CD4-positive, alpha-beta T cell treated with Interleukin-4 for 4 hours (primary cell): ENCODE measurements at places on chromosomes 6 and 20.

DNA sequence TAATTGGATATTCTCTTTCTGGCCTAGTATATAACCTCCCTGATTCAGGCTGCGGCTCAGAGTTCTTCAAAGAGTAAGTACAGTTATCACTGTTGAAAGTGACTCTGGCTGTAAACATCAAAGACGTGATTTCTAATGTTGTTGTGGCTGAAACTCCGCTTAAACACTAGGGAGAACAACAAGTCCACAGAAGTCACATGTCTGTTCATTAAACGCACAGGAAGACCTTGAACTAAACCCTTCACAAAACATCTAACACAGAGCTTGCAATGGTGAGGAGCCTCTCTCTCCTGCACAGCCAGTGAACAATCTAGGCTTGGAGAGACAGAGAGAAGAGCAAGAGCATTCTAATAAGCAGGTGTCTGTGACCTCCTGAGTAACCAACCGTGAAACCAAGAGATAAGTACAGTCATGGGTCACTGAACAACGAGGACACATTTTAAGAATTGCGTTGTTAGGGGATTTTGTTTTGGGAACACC lies 249.3 kb downstream of the PRKN start:
- no peak for DNase-seq

GRCh38 chr6:138782243-138782642 lies 8.7 kb downstream of the CCDC28A start:
- no peak for DNase-seq

DNA sequence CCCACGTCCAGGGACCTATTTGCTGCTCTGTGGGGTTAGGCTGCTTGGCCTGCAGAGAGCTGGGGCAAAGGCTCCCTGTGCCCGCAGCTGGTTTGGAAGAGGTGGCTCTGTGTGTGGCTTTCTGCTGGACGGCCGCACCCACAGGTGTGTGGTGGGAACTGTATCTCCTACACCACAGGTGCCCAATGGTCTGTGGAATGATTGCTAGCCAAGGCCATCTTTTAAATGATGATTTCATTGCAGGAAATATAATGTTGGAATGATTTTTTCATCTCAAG lies 178.4 kb downstream of the DLL1 start:
- no peak for DNase-seq

GRCh38 chr20:42544926-42545325 lies 644.8 kb downstream of the PTPRT start:
- DNase-seq, result no peak

GRCh38 chr20:21514553-21515251 lies 838 bp upstream of the NKX2-2 start:
- no peak for DNase-seq

DNA sequence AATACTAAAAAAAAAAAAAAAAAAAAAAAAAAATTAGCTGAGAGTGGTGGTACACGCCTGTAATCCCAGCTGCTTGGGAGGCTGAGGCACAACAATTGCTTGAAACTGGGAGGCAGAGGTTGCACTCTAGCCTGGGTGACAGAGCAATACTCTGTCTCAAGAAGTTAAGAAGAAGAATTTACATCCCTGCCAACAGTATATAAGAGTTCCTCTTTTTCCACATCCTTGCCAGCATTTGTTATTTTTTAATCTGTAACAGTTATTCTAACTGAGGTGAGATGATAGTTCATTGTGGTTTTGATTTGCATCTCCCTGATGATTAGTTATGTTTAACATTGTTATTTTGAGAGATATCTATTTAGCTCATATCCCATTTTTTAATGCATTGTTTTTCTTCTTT lies 20.3 kb upstream of the DYNLRB1 start:
- no peak for DNase-seq

DNA sequence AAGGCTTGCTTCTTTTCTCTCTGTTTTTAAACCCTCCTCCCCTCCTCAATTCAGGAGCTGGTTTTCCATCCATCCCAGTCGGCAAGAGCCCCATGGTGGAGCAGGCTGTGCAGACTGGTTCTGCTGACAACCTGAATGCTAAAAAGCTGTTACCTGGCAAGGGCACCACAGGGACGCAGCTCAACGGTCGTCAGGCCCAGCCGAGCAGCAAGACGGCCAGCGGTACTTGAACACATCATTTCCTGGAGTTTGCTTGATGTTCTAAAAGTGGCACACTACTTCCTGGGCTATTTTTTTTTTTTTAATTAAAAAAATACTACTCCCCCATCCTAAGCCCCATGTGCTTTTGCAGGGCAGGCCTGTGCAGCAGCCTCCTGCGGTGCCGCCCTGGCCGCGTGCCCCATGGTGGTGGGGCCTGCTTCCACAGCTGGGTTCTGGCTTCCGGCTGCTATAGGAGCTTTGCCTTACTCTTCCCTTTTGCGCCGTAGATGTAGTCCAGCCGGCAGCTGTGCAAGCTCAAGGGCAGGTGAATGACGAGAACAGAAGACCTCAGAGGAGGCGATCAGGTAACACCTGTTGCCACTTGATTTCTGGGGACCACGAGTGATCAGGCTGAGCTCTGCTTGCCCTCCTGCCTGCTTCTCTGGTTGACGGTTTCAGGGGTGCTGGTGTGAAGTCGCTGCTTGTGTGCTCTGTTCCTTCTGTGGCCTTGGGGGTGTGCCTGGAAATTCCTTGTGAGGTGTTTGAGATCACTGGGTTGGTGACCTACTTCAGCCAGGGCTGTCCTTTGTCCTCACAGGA lies 7.7 kb downstream of the LSM14B start:
- DNase-seq, result no peak

GRCh38 chr6:119129968-119130484 lies 51.6 kb upstream of the FAM184A start:
- no peak for DNase-seq

DNA sequence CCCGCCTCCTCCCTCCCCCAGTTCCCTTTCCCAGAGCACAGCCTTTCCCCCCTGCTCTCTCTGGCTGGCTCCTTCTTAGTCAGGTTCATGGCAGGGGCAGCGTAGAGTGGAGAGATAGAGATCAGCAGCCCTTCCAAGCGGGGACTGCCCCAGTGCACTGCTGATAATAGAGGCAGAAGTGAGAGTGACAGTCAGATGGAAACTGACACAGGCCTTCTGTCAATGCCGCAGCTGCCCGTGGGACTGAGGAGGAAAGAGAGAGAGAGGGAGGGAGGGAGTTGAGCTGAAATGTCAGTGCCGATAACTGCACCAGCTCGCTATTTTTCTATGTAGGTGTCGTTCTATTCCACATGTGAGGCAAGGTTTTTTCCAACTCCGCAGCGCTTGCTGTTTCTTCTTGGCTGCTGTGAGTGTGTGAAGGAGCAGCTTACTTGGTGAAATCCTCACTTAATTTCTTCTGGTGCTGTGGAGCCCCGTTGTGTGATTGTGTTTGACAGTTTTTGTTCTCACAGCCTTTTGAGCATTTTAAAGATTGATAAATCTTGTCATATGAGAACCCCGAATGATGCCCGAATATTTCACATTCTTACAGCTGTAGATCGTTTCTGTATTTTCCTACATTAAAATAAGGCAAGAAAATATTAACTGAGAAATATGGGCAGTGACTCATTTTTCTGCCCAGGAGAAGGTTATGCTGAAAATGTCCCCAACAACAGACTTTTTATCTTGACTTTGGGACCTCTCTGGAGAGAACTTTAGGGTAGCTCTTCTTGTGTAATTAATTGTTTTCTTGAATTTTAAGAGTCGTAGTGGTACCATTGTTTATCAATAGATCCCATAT lies 386.4 kb upstream of the MMS22L start:
- DNase-seq, result no peak

GRCh38 chr6:166318227-166318626 lies 10.0 kb upstream of the PRR18 start:
- no peak for DNase-seq

- peak; percentile 25 for DNase-seq
Observed at GRCh38 chr20:34022151-34022838, 28.6 kb downstream of the RALY start.

GRCh38 chr20:44692932-44693480 lies 22.2 kb upstream of the CCN5 start:
- no peak for DNase-seq

GRCh38 chr6:27728442-27728841 lies 183.8 kb downstream of the OR2B2 start:
- DNase-seq, result no peak

DNA sequence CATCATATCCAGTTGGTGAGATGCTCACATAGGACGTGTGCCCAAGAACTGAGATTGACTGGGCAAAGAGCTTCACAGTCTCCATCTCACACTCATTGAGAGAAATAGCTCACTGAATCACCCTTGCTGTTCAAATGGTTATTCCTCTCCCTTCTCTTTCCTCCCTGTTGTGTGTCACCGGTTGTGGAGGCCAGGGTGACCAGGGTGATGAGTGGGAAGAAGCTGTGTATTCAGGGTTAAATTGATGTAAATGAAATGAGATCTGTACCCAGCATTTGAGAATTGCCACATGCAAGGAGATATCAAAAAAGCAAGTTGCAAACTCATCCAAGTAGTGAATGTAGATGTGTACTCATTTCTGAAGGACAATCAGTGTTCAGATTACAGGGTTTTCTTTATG lies 36.6 kb upstream of the VAPB start:
- DNase-seq, result no peak

DNA sequence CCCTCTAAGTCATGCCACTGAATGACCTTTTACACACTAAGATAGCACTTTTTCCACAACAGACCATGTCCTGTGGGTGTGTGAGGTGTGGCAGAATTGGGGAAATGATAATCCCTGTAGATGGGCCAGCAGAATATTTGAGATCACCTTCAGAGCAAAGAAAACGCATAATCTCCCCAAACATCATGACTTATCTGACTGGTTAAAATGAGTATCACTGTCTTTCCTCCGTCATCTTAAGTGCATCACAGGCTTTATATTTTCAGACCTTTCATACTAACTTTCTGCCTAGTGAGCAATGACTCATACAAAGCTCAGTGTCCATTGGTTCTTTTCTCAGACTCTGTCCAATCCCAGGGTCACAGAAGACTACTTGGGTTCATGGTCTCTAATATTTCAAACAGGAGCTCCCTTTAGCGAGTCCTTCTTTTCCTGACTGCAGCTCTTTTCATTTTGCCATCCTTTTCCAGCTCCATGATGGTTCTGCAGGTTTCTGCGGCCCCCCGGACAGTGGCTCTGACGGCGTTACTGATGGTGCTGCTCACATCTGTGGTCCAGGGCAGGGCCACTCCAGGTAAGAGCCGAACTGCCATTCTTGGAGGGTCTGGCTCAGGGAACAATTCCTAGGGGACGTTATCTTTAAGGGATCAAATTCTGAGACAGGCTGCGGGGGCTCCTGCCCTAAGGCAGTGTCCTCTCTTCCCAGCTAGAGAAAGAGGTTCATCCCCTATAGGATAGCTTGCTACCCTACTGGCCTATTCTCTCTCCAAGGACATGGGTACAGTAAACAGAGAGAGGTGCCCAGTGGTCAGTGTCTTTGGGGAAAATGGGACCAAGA lies at the start of gene HLA-DPB1:
TSS of gene HLA-DPB1 (plus strand) at position 423 of the 838 bp plus-strand sequence. CDS start at position 475, 52 bp downstream.
- DNase-seq, result peak; percentile 86

GRCh38 chr6:33288141-33288920 lies 708 bp downstream of the WDR46 start:
- DNase-seq, result no peak

DNA sequence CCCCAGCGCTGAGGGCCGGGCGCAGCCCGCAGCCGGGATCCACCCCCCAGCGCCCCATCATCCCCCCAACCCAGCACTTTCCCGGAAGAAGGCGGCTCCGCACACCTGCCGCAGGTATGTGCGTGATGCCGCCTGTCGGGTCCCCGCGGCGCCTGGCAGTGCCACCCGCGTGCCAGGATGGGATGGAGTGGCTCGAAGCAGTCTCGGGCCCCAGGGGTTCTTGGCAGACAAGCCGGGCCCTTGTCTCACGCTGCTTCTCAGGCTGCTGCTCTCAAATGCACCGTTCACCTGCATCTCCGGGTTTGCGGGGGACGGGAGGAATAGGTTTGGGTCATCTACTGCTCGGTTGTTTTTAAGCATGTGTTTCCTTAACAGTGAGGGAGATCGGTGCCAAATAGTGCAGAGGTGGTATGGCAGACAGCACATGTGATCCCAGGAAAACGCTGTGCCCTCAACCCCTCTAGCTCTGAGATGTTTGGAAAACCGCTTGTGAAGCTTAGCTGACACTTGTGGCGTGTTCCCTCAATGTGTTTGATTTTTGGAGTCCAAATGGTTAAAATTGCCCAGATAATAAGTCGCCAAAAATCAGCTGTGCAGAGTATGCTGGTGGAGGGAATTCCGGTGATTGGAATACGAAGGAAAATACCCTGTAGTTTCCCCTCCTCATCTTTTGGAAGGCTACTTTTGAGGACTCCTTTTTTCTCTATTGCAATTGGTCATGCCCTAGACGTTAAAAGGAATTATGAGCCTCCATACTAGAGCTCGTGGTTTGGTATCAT lies 926 bp downstream of the MYLIP start:
- DNase-seq, result no peak

DNA sequence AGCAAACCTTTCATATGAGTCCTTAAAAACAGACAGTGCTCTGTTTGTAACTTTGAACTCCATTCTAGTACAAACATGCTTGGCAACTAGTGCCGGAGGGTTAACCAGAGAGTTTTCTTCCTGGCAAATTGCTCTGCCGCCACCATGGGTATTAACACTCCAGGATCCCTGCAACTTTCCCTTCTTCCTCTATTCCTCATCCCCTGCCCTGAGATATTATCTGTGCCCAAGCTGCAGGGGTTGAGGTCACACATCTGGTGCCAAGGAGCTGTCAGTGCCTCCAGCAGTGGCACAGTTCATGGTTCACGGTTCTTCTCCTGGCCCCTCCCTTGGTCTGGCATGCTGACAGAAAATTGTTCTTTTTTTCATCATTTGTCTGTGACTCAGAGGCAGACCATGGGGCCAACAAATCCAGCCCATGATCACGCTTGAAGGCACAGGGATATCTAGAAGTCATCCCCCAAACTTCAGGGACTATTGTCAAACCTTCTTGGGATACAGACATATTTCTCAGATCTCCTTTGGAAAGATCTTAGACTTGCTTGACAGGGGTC lies 77.5 kb downstream of the ATXN1 start:
- peak; percentile 48 for DNase-seq

DNA sequence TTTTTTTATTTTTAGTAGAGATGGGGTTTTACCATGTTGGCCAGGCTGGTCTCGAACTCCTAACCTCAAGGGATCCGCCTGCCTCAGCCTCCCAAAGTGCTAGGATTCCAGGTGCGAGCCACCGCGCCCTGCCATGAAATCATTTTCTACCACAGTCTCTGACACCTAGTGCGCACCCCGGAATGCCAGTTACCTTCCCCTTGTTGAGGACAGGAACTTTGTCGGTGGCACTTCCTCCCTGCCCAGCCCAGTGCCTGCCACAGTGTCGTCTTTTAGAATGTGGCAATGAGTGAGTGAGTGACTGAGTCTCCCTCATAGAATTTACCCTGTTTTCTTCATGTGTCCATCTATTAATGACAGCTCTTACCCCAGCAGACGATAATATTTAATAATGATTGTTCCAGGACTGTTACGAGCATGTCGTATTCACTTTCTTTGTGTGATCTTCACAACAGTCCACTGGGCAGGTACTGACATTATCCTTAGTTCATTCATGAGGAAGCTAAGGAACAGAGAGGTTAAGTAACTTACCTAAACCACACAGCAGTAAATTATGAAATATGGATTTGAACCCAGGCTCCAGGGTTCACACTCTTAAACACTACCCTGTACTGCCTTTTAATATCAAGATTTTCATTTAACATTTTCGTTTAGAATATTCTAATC lies 1.8 kb downstream of the OSBPL2 start:
- DNase-seq, result no peak

GRCh38 chr6:110125361-110125760 lies 54.1 kb downstream of the WASF1 start:
- no peak for DNase-seq
